ENCODE measurements at places on chromosomes 7 and 10.

- no peak for DNase-seq
Measured at GRCh38 chr7:134182078-134182477, 54.9 kb downstream of the LRGUK start.

DNA sequence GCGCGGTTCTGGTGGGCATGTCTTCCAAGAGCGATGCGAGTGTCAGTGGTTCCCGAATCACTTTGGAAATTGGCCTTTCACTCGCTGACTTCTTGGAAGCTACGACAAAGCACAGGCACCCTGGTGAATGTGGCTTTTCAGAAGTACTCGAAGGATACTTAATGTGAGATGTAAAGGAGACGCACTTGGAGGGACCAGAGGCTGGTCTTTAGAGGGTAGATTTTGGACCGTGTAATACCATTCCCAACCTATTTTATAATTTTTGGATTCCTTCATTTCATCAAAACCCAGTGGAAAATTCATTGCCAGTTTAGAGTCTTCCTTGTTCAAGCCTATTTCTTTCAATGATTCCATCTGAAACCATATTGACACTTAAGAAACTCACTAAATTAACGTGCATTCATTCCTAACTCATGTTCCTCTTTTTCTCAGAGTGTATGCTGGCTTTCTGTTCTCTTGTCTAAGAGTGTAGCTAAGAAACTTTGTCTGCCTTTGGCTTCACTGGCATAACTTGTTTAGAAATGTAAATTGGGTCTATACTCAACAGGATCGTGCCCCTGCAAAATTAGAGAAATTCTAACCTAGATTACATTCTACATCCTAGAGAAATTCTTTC is 645 bp upstream of the COPG2 start:
- peak; percentile 9 for DNase-seq

GRCh38 chr7:15669443-15670090 is 16.9 kb downstream of the MEOX2 start:
- no peak for DNase-seq

GRCh38 chr7:32381024-32381601 is 109.1 kb downstream of the LSM5 start:
- no peak for DNase-seq

DNA sequence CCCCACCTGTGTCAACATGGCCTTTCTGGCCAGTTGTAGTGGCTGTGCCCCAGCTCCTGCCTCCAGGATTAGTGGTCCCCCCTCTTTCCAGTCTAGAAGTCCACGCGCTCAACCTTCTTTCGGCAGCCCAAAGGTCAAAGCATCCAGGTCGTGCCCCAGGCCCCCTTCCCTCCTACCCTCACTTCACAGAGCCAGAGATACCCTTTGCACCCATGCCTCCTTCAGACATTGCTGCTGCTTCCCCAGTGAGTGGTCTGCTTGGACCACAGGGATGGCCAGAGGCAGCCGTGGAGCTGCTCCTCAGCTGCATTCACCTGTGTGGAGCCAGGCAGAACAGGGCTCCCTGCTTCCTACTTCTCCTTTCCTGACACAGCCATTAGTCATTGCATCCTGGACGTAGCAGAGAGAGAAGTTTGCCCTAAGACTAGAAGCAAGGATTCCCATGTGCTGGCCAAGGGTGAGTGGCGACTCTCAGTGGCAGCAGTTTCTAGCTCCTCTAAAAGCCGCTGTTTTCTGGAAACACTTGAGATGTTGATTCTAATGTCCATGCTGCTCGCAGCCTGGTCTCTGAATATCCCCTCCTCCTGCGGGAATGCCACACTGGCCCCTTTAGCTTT is 243.1 kb upstream of the SHH start:
- DNase-seq = no peak

GRCh38 chr10:113126229-113127201 is 176.5 kb downstream of the TCF7L2 start:
- peak; percentile 75 for DNase-seq

DNA sequence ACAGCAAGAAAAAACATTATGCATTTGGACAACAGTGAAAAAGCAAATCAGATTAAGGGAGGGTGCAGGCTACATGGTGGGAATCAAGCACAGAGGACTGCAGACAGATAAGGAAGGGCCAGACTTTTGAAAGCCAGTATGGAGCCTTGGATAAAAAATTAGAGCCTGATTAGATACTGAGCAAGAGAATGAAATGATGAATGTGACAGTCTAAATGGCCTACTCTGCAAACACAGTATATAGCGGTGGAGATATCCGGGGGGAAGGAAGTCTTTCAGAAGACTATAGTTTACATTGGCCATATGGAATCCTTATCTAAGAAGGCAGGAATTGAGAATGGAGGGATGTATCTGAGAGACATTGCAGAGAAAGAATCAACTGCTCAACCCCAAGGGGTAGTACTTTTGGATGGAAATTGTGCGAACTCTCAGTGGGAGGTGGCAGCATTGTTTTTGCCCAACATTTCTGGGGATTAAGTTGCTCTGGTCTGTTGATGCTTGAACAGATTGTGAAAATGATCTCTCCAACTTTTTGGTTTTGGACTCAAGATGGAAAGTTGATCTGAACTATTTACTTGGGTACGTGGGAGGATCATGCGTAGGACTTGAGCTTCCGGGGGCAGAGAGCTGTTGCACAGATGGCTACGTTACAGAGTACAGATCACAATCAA is 39.4 kb upstream of the CHCHD3 start:
- no peak for DNase-seq

- DNase-seq = no peak
Measured at GRCh38 chr10:26944261-26944882, 83.6 kb upstream of the ABI1 start.

GRCh38 chr7:106110238-106110560 is 1.9 kb downstream of the SYPL1 start:
- no peak for DNase-seq

DNA sequence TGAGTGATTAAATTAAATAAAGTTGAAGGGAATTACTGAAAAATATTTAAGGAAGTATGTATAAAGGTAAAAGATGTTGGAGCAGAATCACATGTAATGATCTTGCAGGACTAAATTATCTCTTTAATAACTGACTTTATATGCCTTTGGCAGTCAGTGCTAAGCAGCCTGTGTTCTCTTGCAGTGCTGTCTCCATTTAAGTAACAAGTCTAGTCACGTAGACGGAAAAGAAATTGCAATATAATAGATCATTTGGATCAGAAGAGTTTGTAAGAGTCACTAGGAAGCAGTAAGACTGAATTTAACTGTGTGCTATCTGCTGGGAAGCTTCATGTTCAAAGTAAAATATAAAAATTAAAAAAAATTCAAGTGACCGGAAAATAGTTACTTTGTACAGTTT is 21.4 kb downstream of the BZW2 start:
- DNase-seq = no peak

DNA sequence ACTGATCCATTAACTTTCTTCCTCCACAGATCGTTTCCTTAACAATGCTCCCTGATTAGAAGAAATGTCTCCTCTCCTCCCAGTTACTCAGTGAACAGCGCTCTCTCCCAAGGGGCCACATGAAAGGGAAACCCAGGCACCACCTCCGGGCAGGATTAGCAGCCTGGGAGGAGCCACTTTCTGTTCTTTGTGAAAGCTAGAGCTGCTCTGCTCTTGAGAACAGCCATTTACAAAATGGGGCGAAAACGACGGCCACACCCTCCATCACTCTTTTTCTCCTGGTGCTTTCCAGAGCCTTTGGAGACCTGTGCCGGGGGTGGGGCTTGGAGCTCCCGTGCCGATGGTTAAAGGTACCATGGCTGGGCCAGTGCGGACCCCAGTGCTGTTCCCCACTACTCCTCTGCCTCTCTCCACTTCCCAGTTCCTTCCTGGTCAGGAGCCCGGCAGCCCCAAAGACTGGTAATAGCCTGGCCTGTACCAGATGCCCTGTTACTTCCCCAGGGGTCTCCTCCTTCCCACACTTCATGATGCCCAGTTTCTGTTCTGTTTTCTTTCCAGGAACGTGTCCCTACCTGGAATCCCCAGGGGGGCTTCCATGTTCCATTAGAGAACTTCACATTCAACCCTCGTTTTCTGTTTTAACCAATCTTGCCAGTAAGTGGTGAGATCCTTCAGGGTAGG is 402.9 kb upstream of the GALNT17 start:
- peak; percentile 81 for DNase-seq

DNA sequence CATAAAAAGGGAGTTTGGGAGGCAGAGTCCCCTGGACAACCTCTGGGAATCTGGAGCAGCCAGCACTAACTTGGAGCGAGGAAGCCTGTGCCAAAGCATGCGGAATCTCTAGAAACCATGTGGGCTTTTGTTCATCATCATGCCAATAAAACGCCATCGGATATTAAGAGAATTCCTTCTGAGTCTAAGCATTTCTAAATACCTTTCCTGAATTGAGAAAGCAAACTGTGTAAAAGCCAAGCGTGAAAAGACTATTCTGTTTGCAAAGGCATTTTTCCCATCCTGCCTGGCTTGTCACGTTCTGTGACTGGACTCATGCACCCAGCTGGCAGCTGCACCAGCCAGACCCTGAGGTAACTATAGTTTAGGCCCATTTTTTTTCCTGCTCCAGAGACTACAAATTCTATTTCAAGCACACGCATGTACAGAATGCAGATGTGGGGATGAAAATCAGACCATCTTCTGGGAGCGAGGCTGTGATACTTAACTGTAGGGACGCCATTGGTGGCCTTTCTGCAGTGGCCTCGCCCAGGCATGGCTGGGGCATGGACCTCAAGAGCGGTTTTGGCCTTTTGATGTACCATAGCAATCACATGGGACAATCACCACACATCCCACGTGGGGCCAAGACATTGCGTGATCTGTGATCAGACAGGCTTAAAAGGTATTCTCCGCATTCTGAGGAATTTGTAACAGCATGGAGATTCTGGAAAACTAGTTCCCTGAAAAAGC is 218.9 kb downstream of the KIAA1217 start:
- no peak for DNase-seq

- no peak for DNase-seq
Measured at GRCh38 chr10:126429275-126429674, 41.0 kb upstream of the ADAM12 start.

GRCh38 chr10:61609701-61610100 is 53.0 kb upstream of the CABCOCO1 start:
- no peak for DNase-seq

- no peak for DNase-seq
Measured at GRCh38 chr10:108735380-108735779, 1187.9 kb downstream of the XPNPEP1 start.

- DNase-seq = no peak
Measured at GRCh38 chr7:28151965-28152364, 28.6 kb downstream of the JAZF1 start.

GRCh38 chr10:61642150-61642571 is 20.6 kb upstream of the CABCOCO1 start:
- DNase-seq = no peak

DNA sequence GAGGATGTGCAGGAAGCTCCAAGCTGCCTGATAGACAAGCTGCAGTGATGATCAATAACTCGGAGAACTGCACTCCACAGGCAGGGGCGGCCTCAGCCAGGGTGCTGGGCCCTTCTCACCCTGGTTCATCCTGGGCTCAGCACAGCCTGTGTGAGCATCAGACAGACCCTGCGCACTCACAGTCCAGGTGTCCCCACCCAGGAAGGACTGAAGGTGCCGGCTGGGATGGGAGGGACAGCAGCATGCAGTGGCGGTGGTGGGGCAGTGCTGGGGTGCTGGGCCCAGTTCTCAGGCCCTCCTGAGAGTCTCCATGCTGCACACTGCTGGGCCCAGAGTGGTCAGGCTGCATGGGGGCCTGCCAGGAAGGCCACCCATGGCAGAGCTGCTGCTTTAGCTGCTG is 74.1 kb downstream of the ITIH5 start:
- no peak for DNase-seq

GRCh38 chr7:134009314-134010110 is 117.6 kb upstream of the LRGUK start:
- DNase-seq = no peak

DNA sequence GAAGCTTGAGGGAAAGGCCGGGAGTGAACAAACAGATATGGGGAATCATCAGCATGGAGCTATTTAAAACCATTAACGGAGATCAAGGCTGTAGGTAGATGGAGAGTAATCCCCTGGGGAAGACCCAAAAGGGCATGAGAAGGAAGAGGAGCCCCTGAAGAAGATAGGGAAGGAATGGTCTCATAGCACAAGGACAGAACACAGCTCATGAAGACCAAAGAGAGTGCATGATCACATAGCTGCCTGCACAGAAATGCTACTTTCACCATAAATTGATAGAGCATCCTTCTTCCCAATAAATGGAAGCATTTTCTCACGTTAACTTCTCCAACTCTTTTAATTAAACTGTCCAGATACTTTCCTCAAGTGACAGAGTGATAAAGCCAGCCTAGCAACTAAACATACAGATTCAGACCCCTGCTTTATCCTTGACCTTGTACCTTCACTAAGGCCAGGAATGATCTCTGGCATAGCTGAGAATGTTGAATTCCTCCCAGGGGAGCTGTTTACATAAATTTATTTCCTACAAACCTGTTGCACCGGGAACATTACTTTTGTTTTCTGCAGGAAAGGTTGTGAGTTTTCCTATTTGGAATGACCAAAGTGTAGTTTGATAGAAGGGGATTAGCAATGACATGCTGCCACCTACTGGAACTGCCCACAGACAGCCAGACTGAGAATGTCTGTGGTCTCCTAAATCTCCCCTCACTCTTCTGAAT is 110.8 kb upstream of the LRGUK start:
- DNase-seq = peak; percentile 6

DNA sequence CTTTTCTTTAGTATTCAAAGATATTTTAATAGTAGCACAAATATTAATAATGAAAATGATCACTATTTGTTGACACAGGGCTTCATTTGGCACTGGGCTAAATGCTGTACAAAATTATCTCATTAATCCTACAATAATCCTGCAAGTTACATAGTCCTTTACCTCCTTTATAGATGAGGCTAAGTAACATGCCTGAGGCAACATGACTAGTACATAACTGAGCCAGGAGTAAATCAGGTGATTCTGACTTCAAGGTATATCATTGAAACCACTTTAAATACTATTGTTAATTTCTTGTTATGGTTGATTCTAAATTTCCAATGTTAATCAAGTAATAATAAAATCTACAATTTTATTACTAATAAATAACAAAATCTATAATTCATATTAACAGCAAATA is 39.8 kb downstream of the SEM1 start:
- no peak for DNase-seq

Measured in NCI-H1436 (cell line).